T-cell (primary cell): ENCODE measurements at places on chromosomes 2 and 18.
A peak's percentile ranks its signal among the peaks of the same experiment; 100 is the strongest.

DNA sequence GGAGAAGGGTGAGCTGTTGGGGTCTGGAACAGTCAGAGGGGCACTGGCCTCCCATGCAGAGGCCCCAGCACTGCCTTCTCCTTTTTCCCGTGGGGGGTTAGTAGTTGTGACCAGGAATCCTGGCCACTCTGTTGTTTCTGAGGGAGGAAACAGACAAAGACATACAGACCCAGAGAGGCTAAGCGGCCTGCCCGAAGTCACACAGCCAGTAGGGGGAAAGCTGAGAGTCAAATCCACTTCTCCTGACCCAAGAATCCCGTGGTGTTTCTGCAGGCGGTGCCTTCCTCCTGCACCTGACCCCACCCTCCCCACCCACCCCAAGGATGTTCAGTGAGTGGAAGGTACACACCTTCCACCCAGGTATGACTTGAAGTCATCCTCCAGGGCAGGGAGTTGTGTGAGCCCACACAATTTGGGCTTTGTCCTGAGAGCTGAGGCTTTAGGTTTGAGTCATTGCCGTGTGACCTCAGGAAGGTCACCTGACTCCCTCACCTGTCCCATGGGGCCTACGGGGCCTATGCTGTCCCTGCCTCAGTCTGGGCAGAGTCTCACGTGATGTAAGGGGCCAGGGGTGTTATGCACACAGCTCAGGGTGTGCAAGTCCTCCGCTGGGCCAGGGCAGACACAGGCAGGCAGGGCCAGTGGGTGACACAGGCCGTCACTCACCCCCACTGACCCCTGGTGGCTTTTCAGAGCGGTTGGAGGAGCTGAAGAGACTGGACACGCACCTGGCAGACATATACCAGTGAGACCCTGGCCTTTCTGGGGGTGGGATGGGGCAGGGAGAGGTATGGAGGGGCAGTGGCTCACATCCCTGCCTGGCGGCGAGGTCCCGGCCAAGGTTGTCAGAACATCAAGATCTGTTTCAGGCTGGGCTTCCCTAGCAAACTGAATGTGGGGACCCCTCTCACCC lies 5.0 kb downstream of the NT5DC4 start:
- no peak for DNase-seq

DNA sequence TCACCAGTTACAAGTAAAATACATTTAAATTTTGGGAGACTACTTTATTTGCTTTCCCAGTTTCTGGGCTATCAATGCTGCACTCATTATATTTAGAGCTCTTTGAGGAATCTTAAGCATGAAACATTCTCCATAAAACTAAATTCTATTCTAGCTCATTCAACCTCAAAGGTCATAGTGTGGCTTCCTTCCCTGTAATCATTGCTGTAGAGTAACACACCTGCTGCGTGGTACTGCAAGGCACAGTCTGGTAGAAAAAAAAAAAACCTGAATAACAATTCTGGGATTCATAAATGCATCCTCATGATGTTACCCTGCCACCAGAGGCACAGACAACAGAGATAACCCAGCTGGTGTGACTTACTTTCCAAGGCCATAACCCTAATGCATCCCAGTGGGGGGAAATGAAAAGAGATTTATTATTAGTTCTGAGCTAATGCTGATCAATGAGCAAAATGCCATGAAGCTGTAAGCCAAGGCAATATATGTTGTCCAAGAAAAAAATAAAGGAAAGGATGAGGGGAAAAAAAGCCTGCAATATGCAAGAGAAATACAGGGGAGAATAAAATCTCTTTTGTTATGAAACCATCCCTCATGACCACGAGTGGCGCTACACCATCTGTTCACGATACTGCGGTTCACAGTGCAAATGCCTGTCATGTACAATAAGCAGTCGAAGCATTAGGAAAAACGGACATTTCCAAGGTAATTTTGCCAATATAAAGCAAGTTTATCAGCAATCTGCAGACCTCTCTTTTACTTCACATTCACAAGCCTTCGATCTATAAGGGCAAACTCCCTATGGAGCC lies 1481.6 kb upstream of the PIK3C3 start:
- DNase-seq = no peak

DNA sequence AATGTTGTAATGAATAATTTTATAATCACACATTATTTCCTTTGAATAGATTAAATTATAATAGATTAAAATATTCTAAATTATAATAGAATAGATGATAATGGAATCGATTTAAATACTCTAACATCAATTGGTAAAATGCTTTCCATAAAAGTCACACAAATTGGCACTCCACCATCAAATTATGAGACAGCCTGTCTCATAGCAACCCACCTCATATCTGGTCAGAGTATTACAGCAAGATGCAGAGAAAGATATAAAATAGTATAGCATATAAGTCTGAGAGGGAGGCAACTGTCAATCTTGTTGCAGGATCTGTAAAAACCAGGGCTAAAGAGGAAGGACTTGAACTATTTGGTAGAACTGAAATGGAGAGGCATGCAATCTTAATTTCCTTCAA lies 98.4 kb upstream of the NCKAP5 start:
- DNase-seq = no peak

- DNase-seq = no peak
Observed at GRCh38 chr2:126534478-126534877, 121.5 kb upstream of the GYPC start.

DNA sequence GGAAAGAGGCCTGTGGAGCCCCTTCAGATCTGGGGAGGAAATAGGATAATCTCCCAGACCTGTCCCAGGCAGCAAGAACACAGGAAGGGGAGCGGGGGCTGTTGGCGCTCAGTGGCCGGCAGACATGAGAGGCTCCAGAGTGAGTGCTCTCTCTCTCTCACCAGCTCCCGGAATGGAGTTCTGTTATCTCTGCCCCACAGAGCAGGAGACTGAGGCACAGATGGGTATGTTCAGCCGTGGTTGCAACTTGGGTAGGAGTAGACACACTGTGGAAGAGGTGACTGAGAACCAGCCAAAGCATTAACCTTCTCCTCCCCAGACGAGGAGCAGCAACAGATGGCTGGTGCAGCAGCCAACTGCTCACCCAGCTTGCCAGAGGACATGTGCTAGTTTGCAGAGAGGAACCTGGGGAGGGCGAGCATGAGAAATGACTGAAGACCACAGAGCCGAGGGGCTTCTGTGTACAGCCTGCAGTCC lies 82.0 kb downstream of the NRP2 start:
- no peak for DNase-seq

GRCh38 chr18:36302676-36303075 lies 5.2 kb downstream of the FHOD3 start:
- DNase-seq = no peak

- DNase-seq = no peak
Observed at GRCh38 chr18:35137632-35138031, 96.4 kb downstream of the MAPRE2 start.

DNA sequence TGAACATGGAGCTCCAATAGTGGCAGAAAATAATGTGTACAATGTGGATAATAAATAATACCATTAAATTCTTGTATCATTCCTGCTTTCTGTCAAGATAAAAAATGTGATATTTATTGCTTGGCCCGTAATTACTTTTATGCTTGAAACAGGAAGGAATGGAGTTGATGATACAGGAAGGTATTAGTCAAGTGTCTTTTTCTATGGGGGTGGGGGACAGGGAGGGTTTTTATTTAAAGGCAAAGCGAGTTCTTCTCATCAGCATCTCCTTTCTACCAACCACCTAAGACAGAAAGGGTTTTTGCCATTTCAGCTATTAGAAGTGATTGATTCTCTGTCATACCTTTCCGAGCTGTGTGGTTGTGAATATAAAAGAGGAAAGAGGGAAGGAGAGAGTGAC lies 135.3 kb downstream of the DCC start:
- DNase-seq = no peak

DNA sequence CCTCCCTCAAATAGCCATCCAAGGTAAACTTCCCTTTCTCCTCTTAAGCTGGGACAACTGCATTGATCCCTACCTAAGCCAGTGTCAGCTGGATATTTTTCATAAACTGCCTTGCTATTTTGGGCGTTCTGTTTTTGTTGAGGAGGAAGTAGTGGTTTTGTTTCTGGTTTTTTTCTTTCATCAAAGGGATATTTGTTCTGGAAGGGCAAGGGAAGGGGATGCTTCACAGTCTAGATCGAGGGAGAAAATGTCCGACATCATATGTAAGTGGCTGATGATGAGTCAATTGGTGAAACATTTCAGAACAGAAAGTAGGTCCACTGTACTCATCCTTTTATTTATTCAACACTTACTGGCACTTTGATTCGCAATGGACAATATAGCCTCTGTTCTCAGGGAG lies 31.0 kb downstream of the TANC1 start:
- DNase-seq = no peak

GRCh38 chr2:165074323-165074722 lies 119.0 kb upstream of the SLC38A11 start:
- no peak for DNase-seq

GRCh38 chr2:185477452-185477851 lies 261.2 kb upstream of the FSIP2 start:
- no peak for DNase-seq

GRCh38 chr2:128735296-128735960 lies 416.8 kb upstream of the HS6ST1 start:
- no peak for DNase-seq

DNA sequence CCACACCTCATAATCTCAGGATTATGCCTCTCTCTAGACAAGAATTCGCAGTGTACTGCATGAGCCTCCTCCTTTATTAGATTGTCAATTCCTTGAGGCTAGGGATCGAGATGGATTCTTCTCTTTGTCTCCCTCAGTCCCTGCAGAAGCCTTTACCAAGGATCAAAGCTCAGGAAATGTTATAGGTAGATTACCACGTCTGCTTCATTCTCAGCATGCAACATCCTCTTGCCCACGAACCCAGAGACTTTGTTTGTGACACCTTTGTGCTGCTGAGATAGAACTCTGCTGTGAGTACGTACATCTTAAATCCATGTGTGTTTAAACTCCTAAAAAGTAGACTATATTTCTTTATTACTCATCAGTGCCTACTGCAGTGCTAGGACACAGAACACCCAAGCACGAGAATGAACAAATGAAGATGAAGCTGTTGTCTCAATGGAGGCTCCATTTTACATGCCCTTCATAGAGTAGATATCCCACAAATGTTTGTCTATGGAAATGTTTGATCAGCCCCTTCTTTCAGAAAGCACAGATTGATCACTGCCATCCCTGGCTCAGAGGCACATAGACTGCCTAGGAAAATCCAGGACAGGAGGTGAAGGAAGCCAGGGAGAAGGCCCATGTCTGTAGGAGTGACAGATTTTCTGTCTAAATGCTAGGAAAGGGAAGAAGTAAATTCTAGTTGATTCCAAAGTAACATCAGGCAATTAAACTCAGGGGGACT lies 98.8 kb upstream of the KLHL29 start:
- no peak for DNase-seq

DNA sequence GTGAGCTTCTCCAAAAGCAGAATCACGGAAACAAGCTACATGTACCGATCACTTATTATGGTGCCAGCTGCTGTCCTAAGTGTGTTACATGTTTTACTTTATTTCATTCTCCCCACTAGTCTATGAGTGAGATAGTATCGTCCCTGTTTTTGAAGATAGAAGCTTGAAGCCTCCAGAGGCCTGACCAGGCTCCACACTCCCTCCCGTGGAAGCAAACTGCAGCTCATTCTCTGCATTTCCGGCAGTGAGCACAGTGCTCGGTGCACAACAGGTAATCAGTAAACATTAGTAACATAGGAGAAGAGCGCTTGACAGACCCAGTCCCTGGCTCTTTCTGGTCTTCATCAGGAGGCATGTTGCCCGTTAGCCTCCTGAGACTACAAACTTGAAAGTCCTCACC lies 72.9 kb downstream of the ZBTB7C start:
- no peak for DNase-seq

GRCh38 chr18:7470101-7470500 lies 97.0 kb upstream of the PTPRM start:
- no peak for DNase-seq

DNA sequence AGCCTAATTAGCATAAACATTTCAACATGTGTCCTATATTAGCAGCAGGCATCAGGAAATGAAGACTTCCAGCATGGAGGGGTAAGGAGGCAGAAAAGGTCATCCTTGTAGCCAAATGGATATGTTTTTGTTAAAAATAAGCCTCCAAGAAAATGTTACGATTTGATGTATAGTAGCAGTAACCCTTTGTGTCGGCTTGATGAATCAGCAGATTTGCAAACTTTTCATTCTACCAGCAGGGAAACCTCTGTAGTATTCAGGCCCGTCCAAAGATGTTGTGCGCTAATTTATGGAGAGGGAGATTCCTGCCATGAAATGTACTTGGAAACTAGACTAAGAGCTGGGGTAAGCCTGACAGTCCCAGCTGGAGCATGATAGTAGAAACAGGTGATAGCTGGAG lies 780.8 kb upstream of the KLHL29 start:
- DNase-seq = no peak

GRCh38 chr2:11829324-11829946 lies 83.0 kb downstream of the LPIN1 start:
- DNase-seq = peak; percentile 49

- DNase-seq = no peak
Observed at GRCh38 chr18:34921226-34921625, 120.0 kb upstream of the MAPRE2 start.

GRCh38 chr2:83943265-83943664 lies 515.8 kb downstream of the SUCLG1 start:
- no peak for DNase-seq

- DNase-seq = no peak
Observed at GRCh38 chr2:64675860-64676259, 22.1 kb upstream of the SERTAD2 start.

DNA sequence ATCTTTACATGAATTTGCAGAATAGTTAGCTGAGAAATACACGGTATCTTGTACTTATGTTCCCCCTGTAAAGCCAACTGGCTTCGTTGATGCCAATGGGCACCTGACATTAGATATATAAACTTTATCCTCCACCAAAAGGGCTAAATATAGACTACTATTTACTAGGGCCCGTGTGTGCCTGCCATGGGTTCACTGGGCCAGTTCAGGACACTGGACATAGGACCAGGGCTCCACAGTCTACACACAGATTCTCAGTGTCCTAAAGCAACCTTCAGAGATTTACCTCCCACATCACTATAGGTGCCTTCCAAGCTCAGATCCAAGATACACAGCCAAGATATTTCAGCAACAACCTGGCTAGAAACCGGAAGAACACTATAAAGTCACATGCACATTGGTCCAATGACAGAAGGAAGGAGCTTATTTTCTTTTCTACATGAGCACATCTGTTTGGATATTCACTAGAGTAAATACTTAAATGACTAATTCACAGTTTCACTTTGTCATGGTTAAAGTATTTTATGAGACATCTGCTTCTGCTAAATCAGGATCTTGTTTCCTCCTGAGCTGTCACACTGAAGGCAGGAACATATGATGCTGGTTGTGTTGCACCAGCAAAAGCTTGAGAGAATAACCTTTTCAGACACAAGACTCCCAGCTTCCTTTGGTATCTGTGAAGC lies 95.1 kb downstream of the MYO5B start:
- DNase-seq = no peak

GRCh38 chr2:238286095-238286494 lies 2.3 kb downstream of the PER2 start:
- DNase-seq = no peak

- no peak for DNase-seq
Observed at GRCh38 chr18:42365591-42365990, 410.6 kb downstream of the PIK3C3 start.

- DNase-seq = no peak
Observed at GRCh38 chr2:45748239-45748638, 96.8 kb downstream of the PRKCE start.
